Psoas muscle (tissue), 8 donors: ENCODE measurements at places on chromosomes 11 and 22. TPM values are rescaled to one million over a fixed set of nuclear protein-coding genes. Genes with fewer than 3 reads are reported as not detected.

- DNase-seq: peak; percentile 70
Measured at GRCh38 chr11:126345759-126346585, 9.5 kb upstream of the ST3GAL4 start.

Gene BMAL1
- polyA plus RNA-seq: 28.2 TPM

- DNase-seq: no peak
Measured at GRCh38 chr11:57479911-57480310, 19.6 kb downstream of the RTN4RL2 start.

Gene BTBD18
- polyA plus RNA-seq: 0.03 TPM

Gene NPTXR
- polyA plus RNA-seq: 0.53 TPM

DNA sequence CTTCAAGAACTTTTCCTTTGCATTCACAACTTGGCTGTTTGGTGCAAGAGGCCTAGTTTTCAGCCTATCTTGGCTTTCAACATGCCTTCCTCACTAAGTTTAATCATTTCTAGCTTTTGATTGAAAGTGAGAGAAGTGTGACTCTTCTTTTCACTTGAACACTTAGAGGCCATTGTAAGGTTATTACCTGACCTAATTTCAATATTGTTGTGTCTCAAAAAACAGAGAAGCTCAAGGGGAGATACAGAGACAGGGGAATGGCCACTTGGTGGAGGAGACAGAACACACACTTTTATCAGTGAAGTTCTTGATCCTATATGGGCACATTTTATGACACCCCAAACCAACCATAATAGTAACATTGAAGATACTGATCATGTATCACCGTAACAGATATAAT is 532.3 kb downstream of the DLG2 start:
- no peak for DNase-seq

- DNase-seq: no peak
Measured at GRCh38 chr11:96256215-96257011, 86.6 kb downstream of the MAML2 start.

Gene MS4A6E
- not detected for polyA plus RNA-seq

DNA sequence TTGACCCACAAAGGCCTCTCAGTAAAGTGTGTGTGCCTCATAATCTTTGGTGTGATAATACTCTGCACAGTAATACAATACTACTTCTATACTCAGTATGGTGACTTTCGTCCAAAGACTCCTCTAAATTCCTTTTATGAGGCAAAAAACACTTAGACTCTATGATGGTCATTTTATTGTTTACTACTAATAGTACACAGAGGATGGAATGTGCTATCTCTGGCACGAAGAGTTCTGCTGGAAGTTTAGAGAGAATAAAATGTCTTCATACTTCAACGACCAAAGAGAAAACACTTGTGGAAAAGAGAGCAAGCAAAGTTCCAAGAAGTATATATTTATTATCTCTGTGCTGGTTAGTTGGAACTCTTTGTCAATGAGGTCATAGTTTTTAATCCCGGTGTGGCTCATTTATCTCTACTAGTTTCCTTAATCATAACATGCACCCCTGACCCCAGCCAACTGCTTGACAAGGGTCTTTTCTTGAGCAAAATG is 7.5 kb upstream of the CSTF3 start:
- no peak for DNase-seq
